ENCODE measurements at places on chromosomes 11 and 22.

GRCh38 chr11:117081908-117082307 lies 16.3 kb downstream of the SIK3 start:
- no peak for DNase-seq

GRCh38 chr11:117532568-117532967 lies 204.9 kb downstream of the CEP164 start:
- no peak for DNase-seq

DNA sequence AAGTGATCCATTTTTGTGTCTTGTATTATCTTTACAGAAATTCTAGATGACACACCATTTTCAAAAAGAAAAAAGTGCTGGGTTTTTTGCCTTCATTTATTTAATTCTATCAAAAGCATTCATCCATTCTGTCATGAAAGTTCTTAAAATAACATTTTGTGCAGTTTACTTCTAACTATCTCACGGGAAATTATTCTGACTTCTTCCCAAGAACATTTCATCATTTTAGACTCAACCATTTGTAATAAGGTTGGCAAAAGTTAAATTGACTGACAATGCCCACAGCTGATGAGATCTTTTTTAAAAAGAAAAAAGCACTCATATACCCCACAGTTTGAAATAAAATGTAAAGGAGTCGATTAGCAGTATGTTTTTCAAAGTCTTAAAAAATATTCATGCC lies 68.5 kb downstream of the SBF2 start:
- DNase-seq, result no peak

- no peak for DNase-seq
Measured at GRCh38 chr11:92130421-92130831, 94.2 kb upstream of the FAT3 start.

GRCh38 chr11:129569007-129569406 lies 193.4 kb downstream of the BARX2 start:
- no peak for DNase-seq

DNA sequence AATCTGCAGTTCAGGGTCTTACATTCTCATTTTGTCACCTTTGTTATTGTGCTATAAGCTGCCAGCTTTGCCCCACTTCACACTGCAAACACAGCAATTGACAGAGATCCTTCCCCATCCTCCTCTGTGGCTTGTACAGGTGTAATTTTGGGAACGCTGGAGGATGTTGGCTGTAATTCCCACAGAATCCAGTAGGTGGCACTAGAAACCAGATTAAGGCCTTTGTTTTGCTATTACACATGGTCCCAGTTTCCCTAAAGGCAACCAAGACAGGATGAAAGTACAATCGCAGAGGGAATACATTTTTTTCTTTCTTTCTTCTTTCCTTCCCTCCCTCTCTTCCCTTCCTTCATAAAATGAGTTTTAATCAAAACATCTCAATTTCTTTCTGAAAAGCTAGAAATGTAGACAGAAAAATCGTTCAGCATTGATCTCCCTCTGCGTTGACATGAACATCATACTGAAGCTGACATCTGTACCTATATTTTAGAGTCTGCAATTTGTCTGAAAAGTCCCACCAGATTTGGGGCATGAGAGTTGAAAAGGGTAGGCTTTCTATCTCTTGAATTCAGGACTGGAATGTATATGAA lies 21.3 kb upstream of the NELL1 start:
- peak; percentile 1 for DNase-seq

DNA sequence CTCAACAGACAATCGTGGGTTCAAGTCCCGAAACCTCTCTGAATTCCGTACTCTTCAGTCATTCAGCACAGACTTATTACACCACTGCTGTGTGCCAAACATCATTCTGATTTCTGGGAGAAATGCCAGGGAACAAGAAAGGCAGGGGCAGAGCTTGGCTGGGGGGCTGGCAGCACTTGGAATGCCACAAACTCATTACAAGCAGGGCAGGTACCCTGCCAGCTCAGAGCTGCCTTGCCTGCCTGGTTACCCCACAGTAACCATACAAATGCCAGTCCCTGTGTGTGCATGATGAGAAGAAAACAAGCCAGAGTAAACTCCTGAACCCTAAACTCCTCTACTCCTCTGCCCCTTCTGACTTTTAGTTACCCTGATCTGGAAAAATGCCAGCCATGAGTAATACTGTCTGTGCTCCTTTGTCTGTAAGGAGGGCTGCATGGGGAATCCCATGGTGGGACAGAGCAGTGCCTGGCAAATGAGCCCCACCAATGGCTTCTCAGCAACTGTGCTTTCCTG lies 6.9 kb upstream of the RAD9A start:
- DNase-seq, result no peak

DNA sequence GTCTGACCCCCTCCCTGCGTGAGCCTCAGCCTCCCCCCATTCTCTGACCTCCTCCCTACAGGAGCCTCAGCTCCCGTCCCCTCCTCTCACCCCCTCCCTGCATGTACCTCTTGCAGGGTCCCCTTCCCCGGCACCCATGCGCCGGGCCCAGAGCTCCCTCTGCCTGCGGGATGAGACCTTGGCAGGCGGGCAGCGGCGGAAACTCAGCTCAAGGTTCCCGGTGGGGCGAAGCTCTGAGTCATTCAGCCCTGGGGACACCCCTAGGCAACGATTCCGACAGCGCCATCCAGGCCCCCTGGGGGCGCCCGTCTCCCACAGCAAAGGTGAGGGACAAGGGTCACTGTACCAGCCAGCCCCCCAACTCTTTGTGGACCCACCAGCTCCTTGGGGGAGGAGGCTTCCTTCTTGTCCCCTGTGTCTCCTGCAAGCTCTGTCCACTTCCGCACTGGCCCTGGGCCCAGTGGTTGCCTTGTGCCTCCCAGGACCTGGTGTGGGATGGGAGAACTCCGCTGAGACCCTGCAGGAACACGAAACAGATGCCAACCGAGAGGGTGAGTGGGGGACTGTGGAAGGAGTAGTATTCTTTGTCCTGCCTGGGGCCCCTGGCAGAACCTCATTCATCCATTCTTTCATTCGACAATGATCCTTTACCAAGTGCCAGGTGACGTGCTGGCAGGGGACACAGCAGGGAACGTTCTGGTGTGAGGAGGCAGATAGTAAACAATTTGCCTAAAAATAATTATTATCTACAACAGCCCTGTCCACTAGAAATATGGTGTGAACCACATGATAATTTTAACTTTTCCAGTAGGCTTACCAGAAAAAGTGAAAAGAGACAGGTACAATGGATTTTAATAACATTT lies 3.7 kb upstream of the RPS6KA4 start:
- no peak for DNase-seq

GRCh38 chr11:84289381-84289906 lies 1003.3 kb upstream of the CCDC90B start:
- no peak for DNase-seq

GRCh38 chr11:58900479-58901420 lies 38.5 kb upstream of the GLYATL1 start:
- DNase-seq, result no peak

DNA sequence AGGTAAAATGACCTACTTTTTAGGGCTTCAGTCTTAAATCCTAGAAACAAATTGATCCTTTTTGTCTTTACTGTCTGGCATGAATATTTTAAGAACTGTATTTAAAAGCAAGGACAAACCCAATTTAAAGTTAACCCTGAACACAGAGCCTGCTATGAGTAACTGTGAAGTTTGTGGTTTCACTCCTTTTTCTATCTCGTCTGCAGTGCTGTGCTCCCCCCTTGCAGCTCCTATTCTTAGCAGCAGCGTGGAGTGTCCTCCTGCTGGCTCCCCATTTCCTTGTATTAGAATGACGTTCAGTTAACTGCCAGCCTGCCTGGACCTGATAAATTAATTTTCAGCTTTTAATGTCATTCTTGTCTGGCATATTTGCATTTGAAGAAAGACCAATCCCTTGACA lies 40.0 kb upstream of the LRRC4C start:
- DNase-seq, result no peak

- no peak for DNase-seq
Measured at GRCh38 chr11:74012074-74012809, 3.4 kb upstream of the UCP3 start.

DNA sequence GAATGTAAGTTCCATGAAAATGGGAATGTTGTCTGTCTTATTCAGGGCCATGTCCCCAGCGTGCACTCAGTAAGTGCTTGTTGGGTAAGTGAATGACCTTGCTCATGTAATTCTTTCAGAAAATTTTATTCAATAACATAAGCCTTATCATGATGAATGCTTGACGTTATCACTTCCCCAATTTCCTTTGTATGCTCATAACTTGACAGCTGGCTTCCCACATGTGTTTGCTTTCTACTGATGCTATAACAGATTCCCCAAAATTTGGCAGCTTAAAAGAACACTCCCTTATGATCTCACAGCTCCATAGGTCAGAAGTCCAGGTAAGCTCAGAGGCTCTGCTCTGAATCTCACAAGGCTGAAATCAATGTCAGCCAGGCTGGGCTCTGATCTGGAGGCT lies 155.8 kb upstream of the POU2AF2 start:
- DNase-seq, result no peak

- peak; percentile 86 for DNase-seq
Measured at GRCh38 chr11:36509694-36510593, at the start of gene TRAF6. TSS of gene TRAF6 (minus strand) at chr11:36510272. CDS start at chr11:36501515, 8,757 bp downstream.

DNA sequence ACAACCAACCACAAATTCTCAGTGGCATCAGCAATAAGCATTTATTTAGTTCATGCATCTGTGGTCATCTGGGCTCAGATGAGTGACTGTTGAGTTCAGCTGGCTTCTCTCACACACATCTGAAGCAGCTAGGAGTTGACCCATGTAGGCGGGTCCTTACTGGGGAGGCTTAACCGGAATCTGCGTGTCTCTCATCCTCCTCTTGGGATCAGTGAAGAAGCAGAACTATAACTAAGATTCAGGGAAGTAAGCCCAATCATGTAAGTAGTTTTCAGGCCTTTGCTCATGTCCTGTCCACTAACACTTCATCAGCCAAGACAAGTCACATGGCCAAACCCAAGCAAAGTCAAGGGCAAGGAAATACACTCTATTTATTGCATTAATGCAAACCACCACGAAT lies 236.2 kb downstream of the C11orf87 start:
- no peak for DNase-seq

GRCh38 chr11:2683806-2684205 lies 16.0 kb downstream of the KCNQ1OT1 start:
- no peak for DNase-seq

- DNase-seq, result no peak
Measured at GRCh38 chr11:105273660-105274280, 134.2 kb upstream of the CARD18 start.

DNA sequence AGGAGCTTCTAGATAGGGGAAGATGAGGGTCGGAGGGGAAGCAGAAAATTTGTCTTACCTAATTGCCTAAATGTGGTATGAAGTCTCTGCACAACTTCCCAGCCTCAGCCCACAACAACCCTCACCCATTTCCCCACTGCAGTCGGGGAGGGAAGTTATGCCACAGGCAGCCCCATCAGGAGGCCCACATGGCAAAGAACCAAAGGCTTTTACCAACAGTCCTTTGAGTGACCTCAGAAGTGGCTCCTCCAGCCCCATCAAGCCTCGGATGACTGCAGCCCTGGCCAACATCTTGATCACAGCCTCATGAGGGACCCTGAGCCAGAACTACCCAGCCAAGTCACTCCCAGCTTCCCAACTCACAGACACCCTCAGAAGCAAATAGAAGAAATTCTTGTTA lies 54.8 kb downstream of the CHST1 start:
- no peak for DNase-seq

Measured in activated CD4-positive, CD25-positive, alpha-beta regulatory T cell (primary cell).